ENCODE measurements at places on chromosomes 13 and 19.

DNA sequence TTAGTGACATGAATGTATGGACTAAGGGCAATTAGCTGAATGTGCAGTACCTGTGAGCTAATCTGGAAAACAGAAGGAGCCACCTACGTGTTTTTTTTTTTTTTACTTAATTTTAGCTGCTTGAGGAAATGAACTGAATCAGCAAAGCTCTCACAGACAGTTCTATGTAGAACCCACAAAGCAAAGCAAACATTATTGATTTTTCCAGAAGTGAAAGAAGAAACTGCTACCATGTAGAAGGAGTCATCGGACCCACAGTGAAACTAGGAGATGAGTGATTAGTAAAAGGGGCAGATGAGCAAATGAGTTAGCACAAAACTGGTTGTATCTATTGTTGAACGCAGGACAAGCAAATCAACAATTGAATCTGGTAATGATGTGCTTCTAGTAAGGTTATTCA lies 94.1 kb upstream of the SLC7A1 start:
- no peak for DNase-seq

DNA sequence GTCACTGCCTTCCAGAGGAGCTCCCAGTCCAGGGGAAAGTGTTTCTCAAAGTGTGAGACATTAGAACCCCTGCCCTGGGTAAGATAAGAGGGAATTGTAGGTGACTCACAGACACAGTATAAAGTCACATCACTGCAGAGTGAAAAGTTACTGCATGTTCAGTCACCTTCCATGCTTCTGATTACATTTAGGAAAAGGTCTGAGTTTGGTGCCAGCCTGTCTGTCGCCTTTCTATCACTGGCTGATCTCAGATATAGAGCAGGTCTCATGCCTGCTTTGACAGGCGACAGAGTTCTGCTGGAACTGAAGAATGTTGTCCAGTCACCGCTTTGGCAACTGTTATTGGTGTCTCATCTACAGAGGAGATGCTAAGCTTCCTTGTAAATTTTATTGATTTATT lies 1078.6 kb downstream of the UQCRFS1 start:
- no peak for DNase-seq

GRCh38 chr19:495402-496111 lies 729 bp upstream of the MADCAM1 start:
- no peak for DNase-seq

- no peak for DNase-seq
Measured at GRCh38 chr19:2846180-2846894, 5.1 kb downstream of the ZNF555 start.

- DNase-seq = no peak
Measured at GRCh38 chr19:48616491-48617056, 1.7 kb upstream of the FAM83E start.

- no peak for DNase-seq
Measured at GRCh38 chr13:33003458-33004019, 12.7 kb upstream of the KL start.

DNA sequence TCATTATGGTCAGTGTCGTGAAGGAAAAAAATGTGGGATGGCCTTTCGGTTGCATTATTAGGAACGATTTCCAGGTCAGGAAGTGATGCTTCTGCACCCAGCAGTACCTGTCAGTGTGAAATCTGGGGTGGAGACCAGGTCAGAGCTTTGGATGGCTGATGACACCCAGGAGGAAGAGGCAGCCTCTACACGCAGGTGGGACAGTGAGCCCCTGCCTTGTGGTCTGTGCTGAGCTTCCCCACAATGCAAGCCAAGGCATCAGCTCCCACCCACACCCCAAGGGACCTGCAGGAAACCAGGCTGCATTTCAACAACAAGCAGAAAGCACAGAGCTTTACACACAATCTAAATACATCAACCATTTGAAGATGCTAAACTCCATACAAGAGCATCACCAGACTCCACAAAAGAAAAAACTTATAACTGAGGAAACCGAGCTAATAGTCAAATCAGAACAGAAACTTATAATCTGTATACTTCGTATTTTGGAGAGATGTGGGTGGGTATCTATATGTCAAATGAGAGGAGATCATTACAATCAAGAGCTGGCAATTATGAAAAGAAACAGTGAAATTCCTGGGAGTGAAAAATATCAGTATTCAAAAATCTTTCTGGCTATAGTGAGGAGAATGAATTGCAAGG lies 130.1 kb downstream of the ZDHHC20 start:
- DNase-seq = no peak

- DNase-seq = no peak
Measured at GRCh38 chr19:3516675-3517207, 10.6 kb downstream of the FZR1 start.

- peak; percentile 57 for DNase-seq
Measured at GRCh38 chr13:29165840-29166239, 345.7 kb downstream of the MTUS2 start.

GRCh38 chr19:4516939-4517300 lies 1.4 kb downstream of the PLIN4 start:
- no peak for DNase-seq

- DNase-seq = no peak
Measured at GRCh38 chr19:29429581-29429980, 96.2 kb upstream of the VSTM2B start.

DNA sequence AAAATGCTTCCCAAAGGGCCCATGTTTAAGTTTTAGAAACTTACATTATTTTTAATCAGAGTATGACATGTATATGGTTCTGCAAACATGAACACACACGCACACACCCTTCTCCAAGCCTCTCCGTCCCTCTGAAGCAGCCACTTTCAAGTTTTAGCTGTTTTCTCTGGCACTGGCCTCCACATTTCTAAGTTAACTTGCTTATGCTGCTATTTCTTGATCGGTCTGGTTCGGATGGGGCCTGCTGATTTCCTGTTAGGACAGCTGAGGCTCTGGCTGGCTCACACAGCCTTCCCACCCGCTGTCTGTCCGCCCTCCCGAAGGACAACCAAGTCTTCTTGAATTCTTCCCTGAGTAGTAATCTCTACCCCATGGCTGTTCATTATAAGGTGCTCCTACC lies 4.4 kb downstream of the SPC24 start:
- no peak for DNase-seq

- no peak for DNase-seq
Measured at GRCh38 chr13:71327266-71327665, 539.7 kb downstream of the DACH1 start.

DNA sequence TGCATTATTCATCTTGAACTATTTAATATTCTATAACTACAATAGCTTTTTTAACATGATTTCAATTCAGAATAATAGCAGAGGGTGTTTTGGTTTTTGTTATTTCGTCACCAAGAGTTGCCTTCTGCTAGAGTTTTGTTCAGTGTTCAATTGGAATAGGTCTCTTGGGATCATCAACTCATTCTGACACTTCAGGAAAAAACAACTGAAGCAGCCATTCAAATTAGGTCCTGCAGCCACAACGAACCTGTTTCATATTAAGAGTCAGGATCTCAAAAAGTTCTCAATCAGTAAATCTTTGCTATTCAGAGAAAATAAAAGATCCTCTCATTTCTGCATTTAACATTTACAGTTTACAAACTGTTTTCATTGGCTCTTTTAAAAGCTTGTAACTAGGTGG lies 2.4 kb upstream of the CHAMP1 start:
- DNase-seq = no peak

DNA sequence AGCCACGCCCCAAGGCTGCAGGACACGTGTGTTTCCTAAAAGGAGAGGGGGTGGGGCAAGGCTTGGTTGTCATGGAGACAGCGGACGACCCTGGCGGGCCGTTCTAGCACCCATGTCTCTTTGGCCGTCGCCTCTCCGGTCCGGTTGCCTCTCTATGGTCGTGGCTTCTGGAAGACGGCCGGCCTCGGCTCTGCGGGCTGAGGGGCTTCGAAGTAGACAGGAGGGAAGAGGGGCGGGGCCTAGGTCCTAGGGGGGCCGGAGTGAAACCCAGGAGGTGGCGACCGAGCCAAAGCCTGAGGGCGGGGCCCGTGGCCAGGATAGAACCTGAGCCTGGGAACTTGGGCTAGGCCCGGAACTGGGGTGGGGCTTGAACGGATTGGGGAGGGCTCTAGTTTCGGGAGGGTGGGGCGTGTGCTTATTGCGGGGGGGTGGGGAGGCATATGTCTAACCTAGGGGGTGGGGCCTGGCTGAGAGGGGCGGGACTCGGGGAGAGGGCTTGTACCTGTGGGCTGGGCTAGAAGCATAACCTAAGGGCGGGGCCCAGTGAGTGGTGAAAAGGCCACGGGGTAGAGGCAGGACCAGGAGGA lies 750 bp upstream of the SLC27A1 start:
- peak; percentile 82 for DNase-seq

DNA sequence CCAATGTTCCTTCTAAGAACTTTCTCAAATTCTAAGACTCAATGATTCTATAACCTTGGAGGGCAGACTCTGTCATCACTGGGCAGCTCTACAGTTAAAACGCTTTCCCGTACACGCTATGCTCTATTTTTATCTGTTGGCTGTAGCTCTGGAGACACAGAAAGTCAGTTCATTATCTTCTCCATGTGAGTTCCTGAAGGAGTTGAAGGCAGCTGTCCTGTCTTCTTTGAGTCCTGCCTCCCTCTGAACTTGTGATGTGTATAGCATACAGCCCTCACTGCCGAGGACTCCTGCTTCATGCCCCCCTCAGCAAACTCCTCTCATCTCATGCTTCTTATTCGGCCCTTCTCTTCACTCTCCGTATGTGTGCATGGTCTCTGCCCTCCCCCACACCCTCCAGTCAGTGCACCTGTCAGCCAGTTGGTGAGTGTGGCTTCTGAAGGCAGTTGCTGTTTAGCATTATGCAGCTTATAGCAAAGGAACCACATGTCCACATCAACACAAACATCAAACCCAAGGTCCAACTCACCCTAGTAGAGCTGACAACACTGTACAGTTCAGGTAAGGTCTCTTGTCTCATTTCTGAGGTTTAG lies 504.9 kb downstream of the DIAPH3 start:
- DNase-seq = no peak

DNA sequence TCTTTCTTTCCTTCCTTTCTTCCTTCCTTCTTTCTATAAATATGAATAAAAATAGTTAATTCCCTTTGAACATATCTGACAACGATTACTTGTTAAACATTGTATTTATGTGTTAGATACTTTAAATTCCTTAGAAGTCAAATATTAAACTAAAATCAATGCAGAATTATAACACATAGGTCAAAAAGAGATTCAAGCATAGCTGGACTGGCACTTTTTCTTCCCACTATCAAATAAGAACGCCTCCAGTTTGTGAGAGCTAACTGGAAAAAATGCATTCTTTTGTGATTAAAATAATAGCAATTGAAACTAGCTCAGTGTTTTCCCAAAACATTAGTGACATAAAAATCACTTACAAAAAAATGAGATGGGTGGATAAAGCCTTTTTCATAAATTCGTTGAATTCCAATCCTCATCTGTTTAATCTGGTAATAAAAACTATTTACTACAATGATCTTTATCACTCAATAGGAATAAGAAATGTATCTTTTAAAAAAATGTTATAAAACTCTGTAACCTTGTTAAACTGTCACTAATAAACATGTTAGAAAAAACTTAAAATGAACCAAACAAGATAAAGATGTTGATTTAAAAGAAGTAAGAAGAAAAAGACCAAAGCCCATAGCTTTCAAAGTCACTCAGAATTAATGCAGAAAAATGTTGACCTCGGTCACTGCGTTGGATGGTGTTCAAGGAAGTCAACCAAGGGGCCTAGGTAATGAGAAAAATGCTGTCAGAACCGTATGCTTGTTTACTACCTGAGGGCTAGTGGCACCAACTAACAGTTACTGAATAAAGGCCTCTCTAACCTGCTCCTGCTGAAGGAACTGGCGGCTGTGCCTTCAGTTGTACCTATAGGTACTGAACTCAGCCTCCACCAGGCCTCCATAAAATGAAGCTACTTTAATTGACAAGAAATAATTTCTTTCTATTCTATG lies 1039.5 kb upstream of the SLC10A2 start:
- DNase-seq = no peak

DNA sequence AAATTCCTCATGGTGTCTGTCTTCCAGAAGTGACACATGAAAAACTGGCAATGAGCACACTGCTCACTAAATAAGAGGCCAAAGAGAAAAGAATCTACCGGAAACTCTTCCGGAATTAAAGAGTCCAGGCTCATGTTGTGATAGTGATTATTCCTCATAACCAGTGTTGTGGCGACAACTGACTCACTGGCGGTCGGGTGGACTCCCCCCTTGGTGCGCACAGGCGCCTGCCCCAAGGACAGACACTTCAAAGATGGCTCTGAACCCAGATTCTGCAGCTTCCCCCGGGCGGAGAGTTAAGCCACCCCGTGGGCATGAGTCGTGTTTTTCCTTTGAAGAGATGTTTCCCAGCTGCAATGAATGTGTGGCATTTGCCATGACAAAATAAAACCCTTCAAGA lies 10.3 kb downstream of the IL17D start:
- DNase-seq = no peak

DNA sequence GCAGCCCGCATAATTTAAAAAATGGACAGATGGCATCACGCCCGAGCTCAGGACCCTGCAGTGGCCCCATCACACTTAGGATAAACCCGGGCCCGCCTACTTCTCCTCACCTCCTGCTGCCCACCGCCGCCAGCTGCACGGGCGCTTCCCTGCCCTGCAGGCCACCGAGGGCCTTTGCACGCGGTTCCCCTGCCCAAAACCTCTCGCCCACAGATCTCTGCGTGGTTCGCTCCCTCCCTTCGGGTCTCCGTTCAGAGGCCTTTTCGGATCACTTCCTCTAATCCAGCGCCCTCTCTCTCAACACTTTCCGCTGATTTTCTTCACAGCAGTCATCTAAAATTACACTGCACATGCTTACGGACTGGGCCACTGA lies 1.8 kb downstream of the SHISA7 start:
- DNase-seq = peak; percentile 53

DNA sequence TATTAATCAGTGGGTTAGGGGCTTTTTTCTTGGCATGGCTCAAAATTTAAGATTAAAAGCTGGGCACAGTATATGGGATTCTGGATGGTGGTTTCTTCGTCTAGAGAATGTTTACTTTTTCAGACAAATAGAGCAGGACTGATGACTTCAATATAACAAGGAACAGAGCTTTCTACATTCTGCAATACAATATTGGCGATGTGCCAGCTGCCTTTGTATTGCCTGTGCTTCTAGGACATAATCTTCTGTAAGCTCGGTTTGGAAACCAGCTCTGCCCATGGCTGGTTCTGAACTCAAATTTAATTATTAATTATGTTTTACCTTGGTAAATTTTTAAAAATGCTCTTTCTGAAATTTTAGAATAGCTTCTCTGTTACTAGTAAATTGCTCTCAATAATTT lies 139.1 kb upstream of the TRPC4 start:
- peak; percentile 13 for DNase-seq

GRCh38 chr19:30155381-30156200 lies 213.6 kb downstream of the URI1 start:
- DNase-seq = no peak

- DNase-seq = no peak
Measured at GRCh38 chr13:65660731-65661130, 1569.4 kb downstream of the PCDH9 start.

GRCh38 chr13:57624565-57625435 lies 6.7 kb upstream of the PCDH17 start:
- DNase-seq = peak; percentile 56

- no peak for DNase-seq
Measured at GRCh38 chr13:71798707-71799106, 68.3 kb downstream of the DACH1 start.

DNA sequence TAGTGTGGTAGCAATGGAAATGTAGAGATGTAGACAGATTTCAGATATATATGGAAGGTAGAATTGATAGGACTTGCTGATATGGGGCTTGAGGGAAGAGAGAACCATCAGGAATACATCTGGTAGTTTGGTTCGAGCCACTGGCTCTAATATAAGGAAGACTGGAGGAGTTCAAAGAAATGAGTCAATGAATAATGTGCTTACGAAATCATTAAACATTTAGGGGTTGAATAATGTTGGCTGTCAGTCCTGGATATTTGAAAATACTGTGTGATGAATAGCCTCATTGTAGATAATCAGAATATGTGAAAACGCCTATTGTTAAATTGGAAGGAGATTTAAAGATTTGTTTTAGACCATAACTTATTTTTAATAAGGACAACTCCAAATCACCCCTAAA lies 21.6 kb downstream of the SGCG start:
- no peak for DNase-seq
